ENCODE measurements at places on chromosomes 16 and 17.

GRCh38 chr16:88900662-88901052 is 34.2 kb upstream of the PABPN1L start:
- no peak for DNase-seq

DNA sequence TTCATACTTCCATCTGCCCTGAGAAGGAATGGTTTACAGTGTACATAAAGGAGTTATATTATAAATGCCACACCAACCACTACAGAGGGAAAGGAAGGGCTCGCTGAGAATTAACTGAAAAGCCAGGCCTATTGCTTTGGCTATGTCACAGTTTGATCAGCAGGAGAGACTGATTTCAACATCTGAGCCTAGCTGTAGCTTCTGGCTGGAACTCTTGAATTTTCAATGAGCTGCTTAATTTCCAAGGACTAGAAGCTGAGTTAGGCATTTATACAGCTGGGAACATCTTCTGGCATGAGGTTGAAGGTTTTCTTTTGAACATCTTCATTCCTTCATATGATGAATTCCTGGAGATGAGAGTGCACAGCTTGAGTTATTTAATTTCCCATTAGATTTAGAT is 47.6 kb upstream of the GNAO1 start:
- no peak for DNase-seq

GRCh38 chr17:61214753-61215152 is 184.9 kb upstream of the TBX2 start:
- DNase-seq, result no peak

GRCh38 chr17:39627712-39628516 is 1.2 kb downstream of the PPP1R1B start:
- no peak for DNase-seq

- no peak for DNase-seq
These were observed 36.0 kb upstream of the RBFOX3 start for GRCh38 chr17:79646721-79647455.

DNA sequence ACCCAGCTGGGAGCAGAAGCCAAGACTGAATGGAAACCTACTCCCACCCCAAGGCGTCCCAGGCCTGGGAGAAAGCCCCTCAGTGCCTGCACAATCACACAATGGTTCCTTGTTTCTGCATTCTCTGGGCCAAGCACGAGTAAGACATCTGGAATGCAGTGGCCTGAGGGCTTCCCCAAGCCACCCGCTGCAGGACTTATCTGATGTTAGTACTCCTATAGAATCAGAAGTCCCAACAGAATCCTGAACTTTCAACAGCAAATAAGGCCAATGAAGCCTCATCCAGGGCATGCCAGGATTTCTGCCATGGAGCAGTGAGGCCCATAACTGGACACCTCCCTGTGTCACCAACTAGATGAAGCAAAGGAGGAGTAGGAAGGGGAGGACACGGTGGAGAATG is 28.6 kb downstream of the MYO18A start:
- peak; percentile 39 for DNase-seq

GRCh38 chr16:83819361-83819760 is 11.6 kb downstream of the HSBP1 start:
- DNase-seq, result no peak

- no peak for DNase-seq
These were observed 7.6 kb downstream of the CCR7 start for GRCh38 chr17:40557531-40558299.

DNA sequence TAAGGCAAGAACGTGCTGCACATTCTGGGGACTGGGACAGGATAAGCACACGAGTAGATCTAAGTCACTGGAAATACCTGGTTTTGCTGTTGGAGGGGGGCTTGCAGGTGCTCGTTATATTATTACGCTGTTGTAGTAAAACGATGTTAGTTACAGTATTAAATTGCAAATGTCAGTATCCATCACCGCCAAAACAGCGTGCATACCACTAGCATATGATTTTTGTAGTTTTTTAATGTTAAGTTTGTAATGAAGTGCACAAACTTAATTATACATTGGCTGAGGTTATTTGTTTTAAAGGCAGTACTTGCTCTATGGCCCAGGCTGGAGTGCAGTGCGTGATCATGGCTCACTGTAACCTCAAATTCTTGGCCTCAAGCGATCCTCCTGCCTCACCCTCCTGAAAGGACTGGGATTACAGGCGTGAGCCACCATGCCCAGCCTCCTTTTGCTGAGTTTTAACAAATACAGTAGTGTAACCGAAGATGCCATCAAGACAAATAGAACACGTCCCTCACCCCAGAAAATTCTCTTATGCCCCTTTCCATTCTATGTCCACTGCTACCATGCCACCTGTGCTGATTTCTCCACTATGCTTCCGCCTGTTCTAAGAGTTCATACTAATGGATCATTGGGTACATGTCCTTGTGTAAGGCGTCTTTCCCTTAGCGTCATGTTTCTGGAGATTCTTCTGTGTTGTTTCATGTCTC is 20.7 kb upstream of the CSNK1D start:
- DNase-seq, result no peak

DNA sequence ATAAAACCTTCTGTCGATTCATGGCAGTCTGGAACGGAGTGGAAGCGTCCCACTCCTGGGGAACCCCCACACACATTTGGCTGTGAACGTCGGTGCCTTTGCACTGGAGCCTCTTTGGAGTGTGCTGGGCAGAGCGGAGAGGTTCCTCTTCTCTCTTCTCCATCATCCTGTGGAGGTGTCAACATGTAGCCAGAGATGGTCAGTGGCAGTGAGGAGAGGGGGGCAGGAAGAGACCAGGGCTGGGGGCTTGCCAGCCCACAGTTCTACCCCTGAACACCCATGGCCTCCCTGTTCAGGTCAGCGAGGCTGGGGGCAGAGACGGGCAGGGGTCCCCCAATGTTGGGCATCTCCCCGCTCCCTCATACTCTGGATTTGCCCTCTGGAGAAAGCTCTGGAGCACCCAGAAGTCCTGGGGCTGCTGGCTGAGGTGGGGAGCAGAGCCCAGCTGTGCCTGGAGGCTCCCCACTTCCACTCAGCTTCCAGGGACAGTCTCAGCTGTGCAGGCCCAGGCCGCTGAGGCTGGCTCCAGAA is 223.7 kb downstream of the SEC14L1 start:
- no peak for DNase-seq

GRCh38 chr17:17677299-17678040 is 3.8 kb upstream of the RAI1 start:
- DNase-seq, result no peak

GRCh38 chr17:2090804-2091534 is 36.1 kb downstream of the HIC1 start:
- no peak for DNase-seq

GRCh38 chr17:68190495-68190894 is 57.3 kb upstream of the AMZ2 start:
- no peak for DNase-seq

DNA sequence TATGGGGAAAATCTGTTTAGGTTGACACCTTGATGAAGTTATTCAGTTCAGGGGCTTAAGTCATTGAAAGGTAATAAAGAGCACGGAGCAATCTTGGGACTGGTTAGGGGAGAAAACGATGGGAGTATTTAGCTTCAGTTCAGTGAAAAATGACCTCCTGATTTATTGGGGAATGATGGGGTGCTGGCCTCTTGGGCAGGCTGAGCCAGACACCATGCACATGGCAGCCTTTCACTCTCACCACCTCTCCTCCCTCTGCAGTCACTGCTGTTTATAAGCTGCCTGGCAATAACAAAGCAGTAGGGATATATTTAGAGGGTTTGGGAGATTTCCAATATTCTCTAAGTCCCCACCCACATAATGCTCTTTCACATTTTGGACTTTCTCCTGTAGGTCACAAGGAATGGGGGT is 140.5 kb upstream of the HS3ST2 start:
- DNase-seq, result no peak

DNA sequence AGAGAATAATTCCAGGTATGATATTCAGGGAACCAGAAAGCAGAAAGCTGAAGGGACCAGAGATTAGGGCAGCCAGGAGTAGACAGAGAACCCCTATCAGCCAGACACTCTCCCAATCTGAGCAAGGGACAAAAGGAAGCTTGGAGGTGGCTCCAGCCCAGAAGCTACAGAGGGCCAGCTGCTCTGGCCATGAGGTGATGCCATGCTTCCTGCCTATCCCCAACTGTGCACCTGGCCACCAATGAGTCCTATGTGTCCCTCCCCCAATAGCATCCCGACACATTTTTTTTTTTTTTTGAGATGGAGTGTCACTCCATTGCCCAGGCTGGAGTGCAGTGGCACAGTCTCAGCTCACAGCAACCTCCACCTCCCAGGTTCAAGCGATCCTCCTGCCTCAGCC is 30.0 kb downstream of the NSMCE1 start:
- no peak for DNase-seq

- DNase-seq, result no peak
These were observed 80.1 kb downstream of the VAT1L start for GRCh38 chr16:77868478-77868877.

DNA sequence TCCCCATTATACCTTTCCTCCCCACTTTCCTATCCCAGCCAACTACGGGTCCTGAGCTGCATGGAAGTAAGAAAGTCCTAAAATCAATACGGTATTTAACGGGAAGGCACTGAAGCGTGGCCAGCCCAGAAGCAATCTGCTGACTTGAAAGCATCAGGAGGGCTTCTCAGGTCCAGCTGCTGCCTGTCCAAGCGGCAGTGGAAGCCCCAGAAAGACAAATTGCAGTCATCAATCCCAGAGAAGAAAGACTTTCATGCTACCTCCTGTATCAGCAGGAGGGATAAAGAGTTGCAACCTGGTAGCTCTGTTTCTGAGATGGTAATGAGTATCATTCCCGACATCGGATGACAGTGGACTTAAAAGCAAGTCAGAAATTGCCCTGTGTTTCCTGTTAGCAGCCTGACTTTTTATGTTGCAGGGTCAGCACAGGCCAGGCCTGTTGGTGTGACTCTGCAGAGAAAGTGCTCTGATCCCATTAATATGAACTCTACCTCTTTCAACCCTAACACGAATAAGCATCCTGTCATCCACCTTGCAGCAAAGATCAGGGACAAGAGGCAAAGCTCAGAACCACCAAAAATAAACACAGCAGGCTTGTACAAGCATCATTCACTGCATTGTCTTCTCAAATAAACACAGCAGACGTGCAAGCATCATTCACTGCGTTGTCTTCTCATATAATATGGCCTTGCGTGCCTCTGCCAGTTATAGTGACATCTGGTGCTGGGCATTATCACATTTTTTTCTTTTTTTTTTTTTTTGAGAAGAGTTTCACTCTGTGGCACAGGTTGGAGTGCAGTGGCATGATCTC is 358.6 kb upstream of the CDH11 start:
- DNase-seq, result no peak

Measured in hypothalamus (tissue), 51 donors.